ENCODE measurements at places on chromosomes 13 and 19. TPM values are rescaled to one million over a fixed set of nuclear protein-coding genes. Genes with fewer than 3 reads are reported as not detected.

GRCh38 chr13:27631156-27631555 is 9.5 kb downstream of the POLR1D start:
- DNase-seq: no peak
- no peaks in the 10 kb centered on the region for H3K27me3 ChIP-seq
- H3K4me3 ChIP-seq: no peak overlapping the region
- peaks cover 14% of the 10 kb centered on the region for H3K36me3 ChIP-seq
- H3K4me1 ChIP-seq: peaks cover 25% of the 10 kb centered on the region

- no peak overlapping the region for H3K27ac ChIP-seq
- H3K36me3 ChIP-seq: no peaks in the 10 kb centered on the region
- no peaks in the 10 kb centered on the region for H3K27me3 ChIP-seq
- no peak for DNase-seq
Measured at GRCh38 chr13:60689571-60689970, 292.6 kb downstream of the TDRD3 start.

DNA sequence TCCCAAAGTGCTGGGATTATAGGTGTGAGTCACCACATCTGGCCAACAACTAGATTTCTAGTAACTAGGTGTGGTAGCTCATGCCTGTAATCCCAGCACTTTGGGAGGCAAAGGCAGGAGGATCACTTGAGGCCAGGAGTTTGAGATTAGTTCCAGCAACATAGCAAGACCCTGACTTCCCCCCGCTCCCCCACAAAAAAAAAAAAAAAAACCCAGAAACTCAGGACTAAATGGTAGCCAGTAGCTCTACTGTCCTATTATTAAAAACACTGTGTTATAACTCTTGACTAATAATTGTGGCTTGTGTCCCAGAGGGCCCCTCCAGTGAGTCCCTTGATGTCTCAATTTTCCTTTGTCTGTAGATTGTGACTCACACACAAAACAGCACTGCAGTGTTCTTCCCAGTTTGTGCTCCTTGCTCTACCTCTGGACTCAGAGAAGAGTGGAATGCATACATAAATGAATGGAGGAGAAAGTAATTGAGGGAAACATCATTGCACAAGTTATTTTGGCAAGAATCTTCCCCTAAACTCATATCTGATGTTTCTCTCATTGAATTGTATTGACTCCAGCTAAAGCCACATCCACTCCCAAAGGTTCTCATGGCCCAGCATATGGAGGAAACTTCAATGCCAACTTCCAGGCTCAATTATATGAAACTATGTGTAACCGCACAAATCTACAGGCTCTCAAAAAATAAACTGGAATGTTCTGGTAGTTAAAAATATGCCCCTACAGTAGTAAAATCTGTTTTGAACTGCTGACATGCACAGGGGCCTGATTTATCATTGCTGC is 8.8 kb downstream of the TPT1 start:
- no peak overlapping the region for H3K4me3 ChIP-seq
- peaks cover 69% of the 10 kb centered on the region for H3K4me1 ChIP-seq
- DNase-seq: no peak
- peaks cover 35% of the 10 kb centered on the region for H3K36me3 ChIP-seq
- H3K27ac ChIP-seq: peak overlapping the region; percentile 75
- no peaks in the 10 kb centered on the region for H3K27me3 ChIP-seq

- H3K27ac ChIP-seq: no peak overlapping the region
- no peak for DNase-seq
- H3K4me3 ChIP-seq: no peak overlapping the region
- no peaks in the 10 kb centered on the region for H3K4me1 ChIP-seq
Measured at GRCh38 chr13:73740666-73741065, 393.5 kb downstream of the KLF12 start.

DNA sequence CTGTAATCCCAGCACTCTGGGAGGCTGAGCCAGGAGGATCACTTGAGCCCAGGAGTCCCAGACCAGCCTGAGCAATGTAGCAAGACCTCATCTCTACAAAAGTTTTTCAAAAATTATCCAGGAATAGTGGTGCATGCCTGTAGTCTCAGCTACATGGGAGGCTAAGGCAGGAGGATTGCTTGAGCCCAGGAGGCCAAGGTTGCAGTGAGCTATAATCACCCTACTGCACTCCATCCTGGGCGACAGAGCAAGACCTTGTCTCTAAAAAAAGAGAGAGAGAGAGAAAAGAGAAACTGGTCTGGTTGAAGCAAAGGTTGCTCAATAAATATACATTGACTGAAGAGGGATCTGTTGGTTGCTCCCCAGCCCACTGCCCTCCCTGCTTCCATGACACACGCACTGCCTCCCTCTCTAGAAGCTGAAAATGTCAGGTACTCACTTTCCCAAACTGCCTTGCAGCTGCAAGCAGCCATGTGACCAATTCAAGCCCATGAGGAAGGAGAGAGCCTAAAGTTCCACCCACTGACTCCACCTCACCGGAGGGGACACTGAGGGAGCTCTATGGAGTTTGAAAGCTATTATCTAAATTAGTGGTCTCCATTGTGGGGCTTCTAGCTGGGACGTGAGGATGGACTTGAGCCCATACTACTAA is 14.0 kb downstream of the CEACAM16 start:
- no peak overlapping the region for H3K4me3 ChIP-seq
- no peak overlapping the region for H3K27ac ChIP-seq
- peaks cover 10% of the 10 kb centered on the region for H3K4me1 ChIP-seq
- H3K27me3 ChIP-seq: no peaks in the 10 kb centered on the region
- DNase-seq: no peak

DNA sequence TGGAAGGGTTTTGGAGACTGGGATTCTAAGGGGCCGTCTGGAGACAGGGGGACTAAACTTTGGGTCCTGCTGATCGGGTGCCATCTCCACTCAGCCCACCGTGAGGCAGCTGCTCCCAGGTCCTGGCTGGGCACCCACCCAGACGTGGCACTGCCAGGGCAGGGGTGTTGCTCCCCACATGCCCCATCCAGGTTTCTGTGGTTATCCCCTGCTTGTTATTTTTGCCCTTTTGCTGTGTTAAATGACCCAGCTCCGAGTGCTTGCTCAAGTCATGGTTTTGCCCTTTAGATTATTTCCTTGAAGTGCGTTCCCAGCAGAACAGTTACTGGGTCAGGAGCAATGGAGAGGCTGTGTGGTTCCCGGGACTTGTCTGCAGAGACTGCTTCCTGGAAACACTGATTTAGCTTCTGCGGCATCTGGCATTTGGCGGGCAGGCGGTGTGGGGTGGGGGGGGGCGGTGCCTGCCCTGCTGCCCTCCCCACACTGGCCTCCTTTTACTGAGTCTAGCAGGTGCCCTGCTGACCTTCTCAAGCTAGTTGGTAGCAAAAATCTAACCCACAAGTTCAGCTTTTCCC is 1.9 kb downstream of the RAB11B start:
- peak overlapping the region; percentile 52 for H3K4me3 ChIP-seq
- no peak for DNase-seq
- H3K36me3 ChIP-seq: no peaks in the 10 kb centered on the region
- H3K4me1 ChIP-seq: peaks cover 30% of the 10 kb centered on the region

- H3K27me3 ChIP-seq: no peaks in the 10 kb centered on the region
- peaks cover 2% of the 10 kb centered on the region for H3K4me1 ChIP-seq
- DNase-seq: no peak
- H3K4me3 ChIP-seq: no peak overlapping the region
- H3K36me3 ChIP-seq: peaks cover 91% of the 10 kb centered on the region
Measured at GRCh38 chr19:11949201-11949600, 15.6 kb upstream of the ZNF763 start.

The TTC9B gene
- not detected for total RNA-seq

Measured in natural killer cell treated with Interleukin-12 subunit alpha and Interleukin-12 subunit beta and Interleukin-15 and Interleukin-18, amount 100 ng/mL, for 72 hours (primary cell).